ENCODE measurements at places on chromosomes 6 and 20.

GRCh38 chr6:27700337-27700736 lies 211.9 kb downstream of the OR2B2 start:
- DNase-seq: no peak

GRCh38 chr20:58992911-58993310 lies 11.9 kb downstream of the NELFCD start:
- DNase-seq: no peak

GRCh38 chr6:39731565-39731964 lies 6.4 kb upstream of the KIF6 start:
- DNase-seq: no peak

DNA sequence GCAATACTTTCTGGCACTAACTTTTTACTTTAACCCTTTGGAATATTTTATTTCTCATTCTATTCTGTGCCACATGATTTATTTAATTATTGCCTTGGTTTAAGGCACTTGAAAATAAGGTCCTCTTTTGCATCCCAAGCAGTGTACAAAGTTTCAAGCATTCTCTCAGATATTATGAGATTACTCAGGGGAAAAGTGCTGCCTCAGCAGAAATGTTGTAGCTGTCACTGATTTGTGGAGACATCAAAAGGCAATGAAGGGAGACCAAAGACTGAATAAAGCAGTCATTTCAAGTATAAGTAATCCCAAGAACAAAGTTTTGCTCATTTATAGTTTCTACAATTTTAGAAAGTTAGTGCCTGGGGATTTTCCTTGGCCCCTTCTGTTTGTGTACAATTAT lies 253.0 kb downstream of the RNF144B start:
- DNase-seq: no peak

DNA sequence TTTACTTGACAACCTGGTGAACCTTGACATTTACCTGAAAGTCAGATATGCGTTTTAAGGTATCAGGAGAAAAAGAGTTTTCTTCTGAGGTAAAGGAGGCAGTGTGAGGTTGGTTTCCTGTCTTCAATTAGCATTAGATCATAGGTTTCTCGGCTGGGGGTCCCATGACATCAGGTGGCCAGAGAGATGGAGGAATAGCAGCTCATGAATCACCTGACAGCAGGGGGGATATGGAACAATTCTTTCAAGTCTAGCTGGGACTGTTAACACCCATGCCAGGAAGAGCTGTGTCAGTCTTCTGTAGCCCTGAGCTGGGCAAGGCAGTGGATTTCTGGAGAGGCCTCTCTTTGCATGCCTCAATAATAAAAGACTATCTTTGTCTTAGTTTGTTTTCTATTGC lies 108.0 kb upstream of the TMEM170B start:
- DNase-seq: no peak

- DNase-seq: peak; percentile 77
Observed at GRCh38 chr6:35583893-35584688, 71.4 kb upstream of the TULP1 start.

- no peak for DNase-seq
Observed at GRCh38 chr6:15507746-15508145, 155.1 kb downstream of the DTNBP1 start.

DNA sequence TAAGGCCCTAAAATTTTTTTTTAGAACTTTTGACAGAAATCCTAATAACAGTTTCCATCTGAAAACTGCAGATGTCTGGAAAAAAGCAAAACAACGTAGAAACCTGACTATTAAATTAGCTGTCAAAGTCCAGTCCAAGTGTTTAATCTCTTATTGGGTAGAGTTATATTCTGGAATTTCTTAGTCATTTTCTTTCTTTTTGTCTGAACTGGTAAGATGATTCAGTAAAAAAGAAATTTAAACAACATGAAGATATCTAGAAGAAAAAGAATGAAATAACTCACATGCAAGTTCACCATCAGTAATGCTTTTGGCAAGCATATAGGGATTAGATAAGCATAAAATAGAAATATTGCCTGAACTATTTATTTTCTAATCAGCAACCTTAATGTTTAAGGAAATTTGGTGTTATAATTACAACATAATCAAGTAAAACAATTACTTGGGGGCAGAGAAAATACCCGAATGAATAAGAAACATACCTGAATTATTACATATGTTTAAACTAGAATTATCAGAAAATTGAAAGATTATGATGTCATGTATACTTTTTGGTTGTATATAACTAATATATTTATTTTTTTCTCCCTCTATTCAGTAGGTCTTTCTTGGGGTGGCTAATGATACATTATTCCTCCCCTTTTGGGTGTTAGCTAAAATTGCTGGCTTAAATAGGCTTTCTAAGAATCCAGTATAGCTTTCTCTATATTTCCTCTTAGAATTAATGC lies 51.1 kb downstream of the FAM83B start:
- DNase-seq: no peak

GRCh38 chr6:32194825-32195651 lies 2.6 kb upstream of the GPSM3 start:
- DNase-seq: peak; percentile 67

GRCh38 chr6:51778666-51779065 lies 308.7 kb downstream of the PKHD1 start:
- no peak for DNase-seq

GRCh38 chr6:95448208-95448607 lies 129.1 kb upstream of the MANEA start:
- DNase-seq: no peak

GRCh38 chr6:148934539-148934938 lies 187.7 kb downstream of the UST start:
- DNase-seq: peak; percentile 52

- no peak for DNase-seq
Observed at GRCh38 chr6:168789699-168790098, 348.7 kb downstream of the SMOC2 start.

- peak; percentile 56 for DNase-seq
Observed at GRCh38 chr6:25006565-25007001, 70.8 kb upstream of the RIPOR2 start.

- peak; percentile 76 for DNase-seq
Observed at GRCh38 chr20:57048027-57048869, 218.2 kb downstream of the BMP7 start.

- DNase-seq: peak; percentile 19
Observed at GRCh38 chr6:79762370-79762769, 131.2 kb downstream of the SH3BGRL2 start.

DNA sequence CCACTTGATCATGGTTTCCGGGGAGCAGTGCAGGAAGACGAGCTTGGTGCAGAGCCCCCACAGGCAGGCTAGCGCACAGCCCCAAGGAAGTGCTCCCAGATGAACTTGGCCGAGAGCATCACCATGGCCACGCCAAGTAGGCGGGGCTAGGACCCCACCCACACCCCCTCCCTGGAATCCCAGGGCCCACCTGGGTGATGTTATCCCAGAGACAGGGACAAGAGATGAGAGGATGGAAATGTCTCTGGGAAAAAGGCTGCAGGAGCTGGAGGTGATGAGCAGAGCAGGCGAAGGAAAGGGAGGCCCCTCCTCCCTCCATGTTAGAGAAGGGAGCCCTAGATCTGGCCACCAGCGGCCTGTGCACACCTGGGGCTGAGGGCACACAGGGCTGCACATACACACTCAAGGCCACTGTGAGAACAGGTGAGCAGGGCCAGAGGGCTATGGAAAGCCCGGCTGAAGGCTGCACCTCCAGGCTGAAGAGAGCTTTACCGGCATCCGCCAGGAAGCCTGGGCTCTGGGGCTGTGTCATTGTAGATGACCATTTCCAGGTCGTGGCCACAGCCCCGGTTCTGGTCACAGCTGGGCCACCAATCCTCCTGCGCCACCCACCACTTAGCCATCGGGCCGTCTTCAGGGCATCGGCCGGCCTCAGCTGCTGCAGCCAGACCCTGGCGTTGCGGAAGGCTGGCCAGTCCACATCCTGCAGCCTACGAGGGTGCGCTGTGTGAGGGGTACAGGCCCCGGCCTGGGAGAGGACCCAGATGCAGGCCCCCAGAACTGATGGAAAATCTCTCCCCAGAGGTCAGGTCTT lies 24.9 kb downstream of the NPEPL1 start:
- no peak for DNase-seq

GRCh38 chr6:54907355-54907754 lies 60.8 kb downstream of the FAM83B start:
- DNase-seq: no peak

- peak; percentile 70 for DNase-seq
Observed at GRCh38 chr6:152572338-152573088, 64.6 kb downstream of the SYNE1 start.

DNA sequence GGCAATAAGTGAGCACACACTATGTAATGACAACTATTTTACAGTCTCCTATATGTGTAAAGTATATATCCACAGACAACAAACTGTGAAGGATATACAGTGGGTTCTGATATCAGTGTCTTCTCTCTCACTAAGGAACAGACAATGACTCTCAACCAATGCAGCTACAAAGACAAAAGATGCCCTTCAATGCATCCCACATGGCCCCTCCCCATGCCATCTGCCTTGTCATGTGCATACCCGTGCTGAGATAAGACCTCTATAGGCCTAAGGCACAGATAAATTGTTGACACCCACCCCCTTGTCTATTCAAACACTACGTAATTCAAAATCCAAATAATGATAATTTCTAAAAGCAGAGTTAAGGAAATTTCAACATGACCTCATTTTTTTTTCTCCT lies 1123.5 kb upstream of the MAP3K7 start:
- no peak for DNase-seq

- DNase-seq: peak; percentile 68
Observed at GRCh38 chr6:34922177-34922663, 33.2 kb downstream of the ANKS1A start.

- no peak for DNase-seq
Observed at GRCh38 chr6:49540614-49541013, 9.9 kb upstream of the C6orf141 start.

DNA sequence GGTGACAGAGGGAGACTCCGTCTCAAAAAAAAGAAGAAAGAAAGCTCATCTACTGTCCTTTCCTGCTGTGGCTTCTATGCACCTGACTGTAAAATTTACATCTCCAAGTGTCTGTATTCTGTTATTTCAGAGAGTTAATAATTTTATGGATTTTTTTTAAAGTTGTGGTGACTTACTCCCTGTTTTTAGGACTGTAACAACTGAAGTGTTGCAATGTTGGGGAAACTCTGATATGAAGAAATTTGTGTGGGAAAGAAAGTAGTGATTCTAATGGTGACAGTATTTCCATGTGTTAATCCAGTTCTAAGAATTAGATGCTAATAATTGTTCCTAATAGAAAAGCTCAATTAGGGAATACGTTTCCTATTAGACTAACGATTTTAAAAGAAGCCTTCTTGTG lies 27.4 kb downstream of the STX11 start:
- DNase-seq: no peak

DNA sequence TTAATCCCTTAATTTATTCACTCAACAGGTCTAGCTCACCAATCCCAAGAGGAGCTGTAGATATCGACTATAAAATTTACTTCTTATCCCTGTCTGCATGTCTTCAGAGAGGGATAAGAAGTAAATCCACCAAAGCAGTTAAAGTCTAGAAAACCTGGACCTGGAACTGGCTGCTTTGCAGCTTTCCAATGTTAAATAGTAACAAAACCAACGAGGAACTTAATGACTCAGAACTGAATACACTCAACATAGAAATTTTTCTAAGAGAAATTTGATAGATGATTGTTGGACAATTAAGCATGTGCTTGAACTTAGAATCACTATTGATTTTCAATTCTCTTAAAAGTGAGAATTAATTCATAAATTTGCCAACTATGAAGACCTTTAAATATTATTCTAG lies 11.5 kb upstream of the TMEM244 start:
- DNase-seq: no peak

- DNase-seq: no peak
Observed at GRCh38 chr20:1685304-1686052, 27.9 kb upstream of the SIRPG start.

GRCh38 chr6:17385660-17386059 lies 7.7 kb upstream of the CAP2 start:
- peak; percentile 78 for DNase-seq

- no peak for DNase-seq
Observed at GRCh38 chr20:48766205-48766604, 61.6 kb downstream of the PREX1 start.

DNA sequence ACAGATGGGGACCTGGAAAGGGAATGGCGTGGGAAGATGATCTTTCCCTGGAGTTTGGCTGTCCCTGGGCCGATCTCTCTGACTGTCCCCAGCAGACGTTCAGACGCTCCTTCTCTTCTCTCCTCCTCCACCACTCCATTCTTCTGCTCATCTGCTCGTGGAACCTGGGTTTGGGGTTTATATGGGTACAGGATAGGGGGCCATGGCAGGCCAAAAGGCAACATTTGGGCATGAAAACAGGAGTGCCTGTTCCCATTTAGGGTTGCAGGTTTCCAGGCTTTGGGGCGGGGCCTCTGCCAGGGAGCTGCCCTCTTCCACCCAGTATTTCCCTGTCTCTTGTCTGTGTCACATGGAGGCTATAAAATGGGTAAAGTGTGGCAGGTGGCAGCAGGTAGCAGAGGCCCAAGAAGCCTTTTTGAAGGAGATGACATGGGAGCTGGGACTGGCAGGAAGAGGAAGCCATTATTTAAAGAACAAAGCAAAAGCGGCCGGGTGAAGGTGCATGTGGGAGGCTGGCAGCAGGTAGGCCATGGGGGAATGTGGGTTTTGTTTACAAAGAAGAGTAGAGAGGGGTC lies 203.7 kb downstream of the BMP7 start:
- no peak for DNase-seq

GRCh38 chr6:157974341-157974894 lies 7.2 kb upstream of the SYNJ2 start:
- peak; percentile 72 for DNase-seq

GRCh38 chr20:19074828-19075516 lies 137.5 kb upstream of the SLC24A3 start:
- DNase-seq: no peak

GRCh38 chr20:17505636-17506517 lies 25.3 kb downstream of the BFSP1 start:
- DNase-seq: peak; percentile 61

GRCh38 chr20:48285656-48286055 lies 500.4 kb upstream of the SULF2 start:
- no peak for DNase-seq

DNA sequence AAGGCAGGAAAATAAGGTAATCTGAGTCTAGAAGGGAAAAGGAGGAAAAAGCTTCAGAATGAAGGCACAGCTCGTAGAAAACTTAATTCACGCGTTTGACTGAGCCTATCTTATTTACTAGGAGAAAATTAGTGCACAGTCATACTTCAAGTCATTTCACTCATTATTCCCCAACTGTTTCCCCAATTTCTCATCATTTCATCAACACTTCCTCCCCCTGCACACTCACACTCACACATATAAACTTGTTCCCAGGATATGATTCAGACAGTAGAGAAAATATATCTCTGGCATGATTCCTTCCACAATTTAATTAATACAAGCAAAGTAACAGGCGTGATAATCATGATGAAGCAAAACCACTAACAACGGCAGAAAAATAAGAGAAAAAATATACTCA lies 94.5 kb upstream of the F13A1 start:
- DNase-seq: no peak

DNA sequence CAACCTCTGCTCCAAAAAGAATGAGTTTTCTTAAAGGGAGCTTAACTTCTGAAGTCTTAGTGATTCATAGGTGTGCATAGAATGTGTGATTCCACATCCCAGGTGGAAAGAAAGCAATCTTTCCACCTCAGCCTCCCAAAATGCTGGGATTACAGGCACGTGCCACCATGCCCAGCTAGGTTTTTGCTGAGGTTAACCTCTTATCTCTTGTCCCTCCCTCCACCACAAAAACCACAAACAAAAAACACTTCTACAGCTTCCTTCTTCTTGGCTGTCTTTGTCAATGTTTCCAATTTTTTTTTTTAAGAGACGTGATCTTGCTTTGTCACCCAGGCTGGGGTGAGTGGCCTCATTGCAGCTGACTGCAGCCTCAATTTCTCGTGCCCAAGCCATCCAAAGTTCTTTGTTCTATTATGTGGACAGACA lies 8.1 kb upstream of the CSE1L start:
- no peak for DNase-seq

GRCh38 chr6:169986848-169987498 lies 235.6 kb downstream of the ERMARD start:
- no peak for DNase-seq

Measured in EH (cell line).